ENCODE measurements at places on chromosomes 13 and 19.

- DNase-seq = no peak
Observed at GRCh38 chr19:16207490-16208025, 9.8 kb downstream of the AP1M1 start.

GRCh38 chr13:24929196-24929595, 165.2 kb downstream of the RNF17 start:
- no peak for DNase-seq

GRCh38 chr13:50226515-50227155, 211.4 kb downstream of the KCNRG start:
- no peak for DNase-seq

DNA sequence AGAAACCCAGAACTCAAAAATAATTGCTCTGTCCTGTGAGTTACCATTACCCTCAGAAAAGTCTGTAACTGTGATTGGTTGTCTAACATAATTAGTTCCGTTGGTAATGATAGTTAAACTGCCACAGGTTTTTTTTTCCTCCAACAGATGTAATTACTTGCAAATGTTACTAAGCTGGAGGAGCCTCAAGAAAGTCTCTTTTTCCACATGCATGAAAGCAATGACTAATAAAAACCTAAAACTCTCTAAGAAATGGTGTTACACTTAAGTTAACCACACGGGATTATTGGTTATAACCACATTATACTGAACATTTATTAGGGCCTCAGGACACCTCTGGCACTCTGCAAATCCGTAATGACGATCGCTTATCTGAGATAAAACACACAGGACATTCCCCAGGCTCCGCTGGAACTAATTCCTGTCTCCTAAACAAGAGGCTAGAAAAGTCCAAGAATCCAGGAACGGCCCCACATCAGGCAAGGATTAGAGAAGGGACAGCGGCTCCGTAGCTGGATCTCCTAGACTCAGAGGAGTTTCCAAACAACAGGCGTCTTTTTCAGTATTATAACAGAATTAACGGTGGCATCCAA, 753 bp downstream of the ZNF235 start:
- no peak for DNase-seq

DNA sequence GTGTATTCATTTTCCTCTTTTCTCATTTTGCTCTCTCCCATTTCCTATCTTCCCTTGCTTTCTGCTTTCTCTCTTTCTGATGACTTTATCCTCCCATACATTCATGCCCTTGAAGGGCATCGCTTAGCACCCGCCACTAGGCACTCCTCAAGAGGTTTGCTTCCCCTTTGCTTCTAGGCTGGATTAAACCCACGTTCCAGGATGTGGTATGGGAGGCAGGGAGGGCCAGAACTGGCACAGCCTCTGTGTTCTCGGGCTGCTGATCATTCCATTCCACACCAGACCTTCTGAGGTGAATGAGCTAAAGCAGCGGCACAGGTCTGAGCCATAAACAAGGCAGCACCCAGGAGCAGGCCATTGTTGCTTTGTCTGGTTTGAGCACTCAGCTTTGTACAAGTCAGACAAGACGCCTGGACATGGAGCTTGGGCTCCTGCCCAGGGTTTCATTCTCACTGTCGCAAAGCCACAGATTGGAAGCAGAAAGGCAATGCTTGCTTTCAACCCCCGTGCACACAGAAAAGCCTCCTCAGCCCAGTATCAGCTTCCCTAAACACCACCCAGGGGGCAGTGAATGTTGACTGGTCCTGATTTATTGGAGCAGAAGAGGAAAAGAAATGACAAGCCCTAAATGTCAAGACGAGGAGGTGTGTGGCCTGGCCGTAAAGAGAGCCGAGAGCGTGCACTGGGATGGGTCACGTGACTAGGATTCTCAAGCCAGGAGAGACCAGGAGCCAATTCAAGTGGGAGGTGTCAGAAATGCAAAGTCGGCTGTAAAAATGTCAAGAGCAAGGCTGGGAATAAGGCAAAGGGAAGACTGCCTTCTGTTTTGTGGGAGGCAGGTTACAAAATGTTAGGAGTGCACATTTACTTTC, 218.0 kb upstream of the SERP2 start:
- peak; percentile 78 for DNase-seq

DNA sequence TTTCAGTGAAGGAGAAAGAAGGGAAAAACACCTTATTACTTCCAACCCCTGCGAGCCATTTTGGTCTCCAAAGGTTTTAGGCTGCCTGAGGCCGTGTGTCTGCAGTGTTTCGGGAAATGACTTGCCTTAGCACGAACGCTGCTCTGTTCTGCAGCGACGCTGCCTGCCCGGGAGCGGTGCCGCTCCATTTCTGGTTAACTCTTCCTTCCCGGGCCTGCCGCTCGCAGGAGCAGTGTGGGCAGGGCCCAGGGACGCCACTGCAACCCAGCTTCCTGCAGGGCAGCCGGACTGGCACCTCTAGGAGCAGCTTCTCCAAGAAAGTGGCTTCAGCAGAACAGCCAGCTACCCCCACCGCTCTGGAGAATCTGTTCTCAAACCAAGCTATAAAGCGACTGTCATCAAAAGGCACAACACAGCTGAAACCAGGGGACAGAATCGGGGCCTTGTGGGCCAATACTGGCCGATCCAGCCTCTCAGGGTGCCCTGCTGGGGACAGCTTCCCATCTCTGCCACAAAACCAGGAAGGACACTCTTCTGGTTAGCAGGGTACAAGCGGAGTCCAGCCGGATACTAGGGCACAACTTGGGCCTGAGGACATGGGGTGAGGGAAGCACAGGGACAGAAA, 72.2 kb downstream of the KCTD15 start:
- DNase-seq = no peak
